Stimulated activated CD4-positive, alpha-beta T cell treated with anti-CD3 and anti-CD28 coated beads, TNF-alpha, amount 100 ng/mL, for 1 hour (primary cell): ENCODE measurements at places on chromosomes 2 and 18.

GRCh38 chr2:150606380-150607060 is 119.1 kb upstream of the RND3 start:
- DNase-seq = no peak

DNA sequence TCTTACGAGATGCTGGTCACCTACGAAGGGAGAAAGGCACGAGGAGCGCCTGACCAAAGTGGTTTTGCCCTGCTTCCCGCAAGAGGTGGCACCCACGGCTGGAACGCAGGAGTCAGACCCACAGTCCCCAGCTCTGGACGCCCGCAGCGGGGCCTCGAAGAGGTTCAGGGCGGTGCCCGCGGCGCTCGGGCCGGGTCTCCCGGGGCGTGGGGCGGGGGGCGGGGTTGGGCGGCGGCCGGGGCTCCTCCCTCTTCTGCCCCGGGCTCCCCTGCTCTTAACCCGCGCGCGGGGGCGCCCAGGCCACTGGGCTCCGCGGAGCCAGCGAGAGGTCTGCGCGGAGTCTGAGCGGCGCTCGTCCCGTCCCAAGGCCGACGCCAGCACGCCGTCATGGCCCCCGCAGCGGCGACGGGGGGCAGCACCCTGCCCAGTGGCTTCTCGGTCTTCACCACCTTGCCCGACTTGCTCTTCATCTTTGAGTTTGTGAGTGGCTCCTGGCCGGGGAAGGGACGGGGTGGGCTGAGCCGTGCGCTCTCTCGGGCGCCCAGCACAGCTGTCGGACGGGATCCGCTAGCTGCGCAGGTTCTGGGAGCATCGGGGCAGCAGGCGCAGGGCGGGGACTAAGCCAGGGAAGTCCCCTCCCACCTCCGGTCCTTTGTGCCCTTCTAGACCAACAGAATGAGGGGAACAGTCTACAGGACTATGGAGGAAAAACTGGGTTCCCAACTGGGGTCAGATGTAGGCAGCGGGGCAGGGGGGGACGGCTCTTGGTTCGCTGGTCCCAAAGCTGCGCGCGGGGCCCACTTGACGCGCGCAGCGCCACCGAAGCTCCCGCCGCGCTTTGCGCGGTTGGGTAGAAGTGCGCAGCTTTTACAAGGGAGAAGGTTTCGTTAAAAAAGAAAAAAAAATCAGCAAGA is at the start of gene MAL:
Gene MAL (plus strand): TSS at position 303 of the 914 bp plus-strand sequence. CDS start 85 bp downstream, at position 388.
- peak; percentile 24 for DNase-seq

GRCh38 chr2:129681788-129682187 is 297.7 kb upstream of the RAB6C start:
- DNase-seq = no peak

GRCh38 chr2:14125624-14126293 is 506.8 kb upstream of the LRATD1 start:
- no peak for DNase-seq

DNA sequence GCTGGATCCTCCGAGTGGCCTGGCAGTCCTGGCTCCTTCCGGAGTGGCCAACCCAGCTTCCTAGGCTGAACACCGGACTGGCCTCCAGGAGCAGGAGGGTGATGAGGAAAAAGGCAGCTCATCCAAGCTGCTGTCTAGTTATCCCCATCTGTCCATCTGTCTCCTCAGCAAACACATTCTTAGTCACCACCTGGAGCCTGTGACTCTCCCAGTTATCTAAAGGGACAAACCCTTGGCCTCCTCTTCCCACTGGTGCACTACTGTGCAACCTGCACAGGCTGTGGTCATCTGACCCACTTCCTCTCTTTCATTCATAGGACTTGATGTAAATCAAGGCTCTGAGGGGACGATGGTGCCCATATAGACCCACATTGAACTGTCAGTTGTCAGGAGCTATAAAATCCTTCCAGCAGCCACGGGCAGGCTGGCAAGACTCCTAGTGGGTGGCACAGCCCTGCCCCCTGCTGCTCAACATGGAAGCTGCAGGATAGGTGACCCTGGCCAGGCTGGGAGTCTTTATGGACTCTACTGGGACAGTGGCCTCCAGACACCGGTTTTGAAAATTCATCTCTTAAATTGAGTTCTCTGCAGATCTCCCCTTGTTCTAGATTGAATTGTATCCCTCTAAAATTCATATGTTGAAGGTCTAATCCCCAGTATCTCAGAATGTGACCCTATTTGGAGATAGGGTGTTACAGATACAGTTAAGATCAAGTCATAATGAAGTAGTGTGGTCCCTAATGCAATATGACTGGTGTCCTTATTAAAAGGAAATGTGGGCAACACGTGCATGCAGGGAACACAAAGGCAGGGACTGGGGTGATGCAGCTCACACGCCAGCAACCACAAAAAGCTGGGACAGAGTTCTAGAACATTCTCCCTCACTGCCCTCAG is 29.3 kb upstream of the DUSP2 start:
- peak; percentile 61 for DNase-seq

- no peak for DNase-seq
Measured at GRCh38 chr2:106581328-106581727, 94.2 kb downstream of the CD8B2 start.

DNA sequence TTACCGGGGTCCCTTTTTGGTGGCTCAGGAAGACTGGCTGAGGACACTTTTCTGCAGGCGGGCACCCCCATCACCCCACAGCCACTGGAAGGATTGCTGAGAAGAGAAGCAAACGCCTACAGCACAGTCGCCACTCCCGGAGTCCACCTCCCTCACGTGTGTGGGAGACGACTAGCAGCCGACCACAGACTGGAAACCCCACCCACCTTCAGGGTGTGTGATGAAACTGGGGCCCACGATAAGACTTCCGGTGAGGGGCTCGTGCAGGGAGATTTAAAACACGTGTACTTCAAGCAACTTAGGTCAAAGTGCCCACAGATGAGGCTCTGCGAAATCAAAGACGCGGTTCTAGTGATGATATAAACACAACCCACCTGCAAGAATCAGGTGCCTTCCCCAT is 26.3 kb downstream of the MBP start:
- peak; percentile 43 for DNase-seq
